ENCODE measurements at places on chromosomes 16 and 17.

DNA sequence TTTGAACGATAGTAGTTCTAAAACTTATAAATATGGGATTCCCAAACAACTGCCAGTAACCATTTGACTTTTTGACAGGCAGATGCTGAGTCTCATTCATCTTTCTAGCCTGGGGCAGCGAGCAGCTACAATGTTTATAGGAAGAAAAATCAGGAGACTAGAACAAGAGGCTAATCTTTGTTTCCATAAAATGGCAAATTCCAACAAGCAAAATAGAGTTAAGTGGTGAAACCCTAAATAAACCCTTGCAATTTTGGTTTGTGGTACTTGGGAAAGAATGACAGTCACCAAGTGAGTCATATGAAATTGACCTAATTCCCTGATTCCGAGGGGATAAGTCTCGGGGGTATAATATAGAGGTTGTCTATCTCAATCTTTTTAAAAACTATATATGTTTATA lies 27.3 kb upstream of the HS3ST2 start:
- no peak for DNase-seq

GRCh38 chr16:68289202-68289601 lies 21.5 kb downstream of the SLC7A6OS start:
- DNase-seq: no peak

DNA sequence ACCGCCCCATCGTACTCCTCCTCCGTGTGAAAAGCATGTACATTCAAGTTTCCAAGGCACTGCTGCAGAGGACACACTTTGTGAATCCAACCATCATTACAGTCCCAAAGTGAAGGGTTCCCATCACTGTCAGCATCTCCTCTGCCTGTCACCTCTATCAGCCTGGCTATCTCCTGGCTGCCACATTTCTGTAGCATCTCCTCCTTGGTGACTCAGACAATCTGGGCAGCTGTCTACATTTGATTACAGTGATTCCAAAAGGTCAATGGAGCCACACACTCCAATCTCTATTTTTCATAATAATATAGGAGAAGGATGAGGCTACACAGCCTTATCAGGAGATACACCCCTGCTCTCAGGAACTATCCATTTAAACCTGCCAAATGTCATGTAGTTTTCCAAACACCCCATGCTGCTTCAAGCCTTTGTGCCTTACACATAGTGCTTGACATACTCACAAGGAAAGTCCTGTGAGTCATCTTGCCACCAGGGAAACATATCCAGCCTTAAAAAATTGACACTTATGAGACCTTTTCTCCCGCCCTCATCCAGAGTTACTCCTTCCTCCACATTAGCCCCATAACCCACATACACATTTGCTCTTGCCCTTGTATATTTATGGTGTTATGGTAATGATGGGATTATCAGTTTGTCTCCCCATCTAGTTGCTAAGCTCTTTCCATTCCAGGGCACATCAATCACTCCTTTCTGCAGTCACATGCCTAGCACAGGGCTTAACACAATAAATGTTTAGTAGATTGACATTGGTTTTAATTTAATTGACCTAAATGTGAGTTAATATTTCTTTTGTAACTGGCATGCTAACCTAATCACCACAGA lies 250.1 kb upstream of the CDH5 start:
- DNase-seq: no peak

GRCh38 chr17:81367171-81367570 lies 28.1 kb upstream of the BAHCC1 start:
- DNase-seq: no peak

DNA sequence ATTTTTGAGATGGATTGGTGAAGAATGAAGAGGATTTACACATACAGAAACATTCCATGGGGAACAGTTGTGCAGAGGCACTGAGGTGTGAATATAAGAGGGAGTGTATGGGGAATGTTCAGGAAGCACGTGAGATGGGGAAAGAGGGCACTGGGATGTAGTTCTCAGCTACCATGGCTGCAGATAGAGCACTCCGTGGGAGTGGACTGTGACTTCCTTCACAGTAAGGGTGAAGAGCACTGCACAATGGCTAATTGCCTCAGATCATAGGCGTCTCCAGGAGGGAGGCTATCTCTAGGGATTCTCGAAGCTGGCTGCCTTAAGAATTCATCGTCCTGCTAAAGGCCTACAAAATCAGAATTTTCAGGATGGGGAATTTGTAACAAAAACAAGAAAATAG lies 7.0 kb downstream of the YPEL2 start:
- DNase-seq: no peak

- DNase-seq: no peak
Observed at GRCh38 chr17:35297666-35298065, 54.8 kb downstream of the SLFN5 start.

GRCh38 chr16:9469512-9469911 lies 378.1 kb downstream of the HAPSTR1 start:
- DNase-seq: peak; percentile 50

DNA sequence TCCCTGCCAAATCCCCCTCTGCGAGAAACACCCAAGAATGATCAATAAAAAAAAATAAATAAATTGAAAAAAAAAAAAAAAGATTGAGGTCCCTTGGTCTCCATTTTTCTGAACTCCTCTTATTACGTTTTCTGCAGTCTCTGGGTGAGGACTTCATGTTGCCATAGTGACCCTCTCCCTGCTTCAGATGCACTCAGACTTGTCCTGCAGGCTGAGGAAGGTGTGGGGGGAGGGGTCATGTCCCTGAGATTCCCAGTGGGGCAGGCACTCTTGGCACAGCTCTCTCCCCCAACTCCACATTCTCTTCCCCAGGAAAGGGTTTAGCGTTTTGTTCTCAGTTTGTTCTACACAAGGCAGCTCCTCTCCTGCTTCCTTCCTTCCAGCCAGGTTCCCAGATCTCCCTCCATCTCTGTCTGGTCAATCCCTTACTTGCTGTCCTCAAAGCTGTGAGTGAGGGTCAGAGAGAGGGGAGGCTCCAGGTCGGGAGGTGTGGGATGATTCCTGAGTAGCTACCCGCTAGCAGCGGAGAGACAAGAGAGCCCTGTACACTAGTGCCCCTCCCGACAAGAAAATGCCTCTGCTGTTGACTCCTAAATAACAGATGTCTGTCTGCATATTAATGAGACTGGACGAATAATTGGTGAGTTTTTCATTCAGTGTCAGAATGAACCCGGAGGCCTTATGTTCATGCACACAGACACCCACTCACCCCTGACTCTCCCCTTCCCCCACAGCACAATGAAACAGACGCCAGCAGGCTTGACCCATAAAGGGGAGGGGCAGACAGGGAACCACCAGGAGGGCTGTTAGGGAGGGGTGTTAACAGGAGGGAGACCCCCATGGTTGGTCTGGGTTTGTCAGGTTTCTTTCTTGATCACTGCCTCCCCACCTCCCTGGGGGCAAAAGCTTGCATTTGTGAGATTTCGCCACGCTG lies 9.2 kb downstream of the RND2 start:
- DNase-seq: no peak

DNA sequence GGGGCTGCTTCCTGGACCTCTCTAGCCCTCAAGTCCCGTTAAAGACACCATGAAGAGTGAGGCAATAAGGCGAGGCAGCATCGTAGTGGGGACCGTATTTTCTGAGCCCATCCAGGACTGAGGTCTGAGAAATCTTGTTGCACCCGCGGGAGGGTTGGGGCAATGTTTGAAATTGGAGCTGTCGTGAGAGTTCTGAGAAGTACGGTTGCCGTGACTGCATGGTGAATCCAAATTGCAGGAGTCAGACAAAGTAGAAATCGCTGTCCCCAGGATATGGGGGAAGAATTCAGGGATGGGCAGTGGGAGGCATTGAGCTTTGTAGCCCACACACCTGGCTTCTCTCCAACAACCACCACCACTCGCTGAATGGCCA lies 42.0 kb upstream of the RPL38 start:
- DNase-seq: no peak

DNA sequence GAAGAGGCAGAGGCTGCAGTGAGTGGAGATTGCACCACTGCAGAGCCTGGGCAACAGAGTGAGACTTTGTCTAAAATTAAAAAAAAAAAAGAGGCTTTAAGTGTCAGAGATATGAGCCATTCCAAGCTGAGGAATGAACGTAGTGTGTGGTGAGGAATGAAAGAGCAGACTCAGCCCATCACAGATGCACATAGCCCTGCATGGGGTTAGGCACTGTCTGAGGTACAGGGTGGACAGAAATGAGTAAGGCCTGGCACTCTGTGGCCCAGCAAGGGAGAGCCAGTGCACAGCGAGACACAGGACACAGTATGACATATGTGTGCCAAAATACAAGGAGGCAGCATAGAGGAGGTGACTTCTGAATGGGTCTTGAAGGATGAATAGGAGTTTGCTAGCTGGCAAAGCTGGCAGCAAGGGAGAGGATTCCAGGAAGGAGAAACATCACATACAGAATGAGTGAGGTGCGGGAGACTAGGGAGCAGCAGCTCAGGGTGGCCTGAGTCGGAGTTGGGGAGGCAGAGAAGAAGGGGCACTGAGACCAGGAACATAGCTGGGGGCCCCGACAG lies 8.7 kb upstream of the ZNF469 start:
- DNase-seq: no peak

- peak; percentile 18 for DNase-seq
Observed at GRCh38 chr16:72995151-72995881, 52.6 kb downstream of the ZFHX3 start.

DNA sequence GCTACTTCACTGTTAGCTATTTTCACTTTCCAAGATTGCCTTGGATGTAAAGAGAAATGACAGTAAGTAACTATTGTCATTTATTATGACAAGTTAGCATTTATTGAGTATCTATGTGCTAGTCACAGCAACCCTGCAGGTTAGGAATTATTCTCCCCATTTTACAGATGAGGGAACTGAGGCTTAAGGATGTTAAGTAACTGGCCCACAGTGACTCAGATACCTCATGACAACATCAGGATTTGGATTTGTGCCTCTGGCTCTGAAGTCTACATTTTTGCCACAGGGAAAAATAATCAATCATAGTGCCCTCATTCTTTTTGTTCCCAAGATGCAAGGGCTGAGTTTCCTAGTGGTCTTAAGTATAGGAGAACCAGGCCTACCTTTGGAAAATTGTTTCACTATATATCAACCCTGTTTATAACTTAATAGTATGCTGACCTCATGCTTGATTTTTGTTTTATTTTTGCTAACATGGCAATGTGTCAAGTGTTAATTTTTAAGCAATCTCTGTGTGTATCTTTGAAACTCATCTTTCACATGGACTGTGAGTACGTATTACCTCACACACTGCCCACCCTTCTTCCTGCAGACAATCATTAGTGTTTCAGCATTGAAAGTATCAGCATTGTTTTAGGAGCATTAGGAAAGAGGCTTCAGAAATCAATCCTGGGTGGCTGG lies 105.0 kb downstream of the TANGO6 start:
- DNase-seq: no peak

GRCh38 chr17:7575959-7576358 lies 3.5 kb upstream of the CD68 start:
- no peak for DNase-seq

- peak; percentile 19 for DNase-seq
Observed at GRCh38 chr16:22161999-22162655, at the start of gene SDR42E2. Gene SDR42E2 (plus strand): TSS chr16:22162506. CDS start chr16:22165583, 3,077 bp downstream.

DNA sequence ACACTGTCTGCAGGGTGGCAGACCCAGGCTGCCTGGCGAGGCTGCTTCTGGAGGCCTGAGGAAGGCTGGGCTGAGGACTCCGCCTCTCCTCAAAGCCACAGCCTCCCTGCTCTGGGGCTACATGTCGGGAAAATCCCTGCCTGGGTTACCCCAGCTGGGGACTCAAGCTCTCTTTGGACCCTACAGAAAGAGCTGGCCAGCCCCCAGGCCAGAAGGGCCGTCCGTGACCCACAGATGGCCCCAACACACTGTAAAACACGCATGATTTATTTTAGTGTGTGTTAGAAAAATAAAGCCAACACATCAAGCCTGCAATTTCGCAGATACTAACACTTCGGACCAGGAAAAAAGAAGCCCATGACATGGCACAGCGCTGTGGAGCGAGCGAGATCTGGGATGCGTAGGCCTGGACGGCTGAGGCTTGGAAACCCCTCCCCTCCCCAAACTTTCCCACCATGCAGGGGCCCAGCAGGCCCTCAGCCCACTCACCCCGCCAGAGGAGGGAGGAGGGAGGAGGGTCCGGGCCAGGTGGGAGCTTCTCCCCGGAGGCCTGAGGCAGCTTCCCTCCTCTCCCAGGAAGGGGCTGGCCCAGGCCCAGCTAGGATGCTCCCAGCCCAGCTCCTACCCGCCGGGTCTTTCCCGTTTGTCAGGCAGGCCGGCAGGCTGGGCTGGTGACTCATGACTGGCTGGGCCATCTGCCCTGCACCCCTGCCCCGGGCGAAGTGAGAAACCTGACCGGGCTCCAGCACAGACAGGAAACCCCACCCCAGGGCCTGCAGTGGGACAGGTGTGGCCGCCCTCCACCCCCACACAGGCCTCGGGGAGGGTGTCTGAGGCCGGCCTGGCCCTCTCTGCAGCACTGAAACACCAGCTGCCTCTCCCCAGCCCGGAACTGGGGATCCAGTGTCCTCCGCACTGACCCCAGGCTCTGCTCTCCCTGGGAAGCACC lies 34.1 kb upstream of the SLC38A10 start:
- peak; percentile 98 for DNase-seq

Measured in Calu3 (cell line).